HTR-8/SVneo (cell line): ENCODE measurements at places on chromosomes 6 and 20.

- DNase-seq, result no peak
These were observed 1024.3 kb upstream of the EPHA7 start for GRCh38 chr6:94443701-94444100.

- no peak for DNase-seq
These were observed 4.5 kb downstream of the PHF3 start for GRCh38 chr6:63640062-63640461.

- DNase-seq, result no peak
These were observed 40.8 kb upstream of the GFOD1 start for GRCh38 chr6:13528232-13528631.

GRCh38 chr6:151239603-151240035, at the start of gene AKAP12:
Gene AKAP12, plus strand, starts transcription at chr6:151239967. Its CDS starts 596 bp downstream, at chr6:151240563.
- DNase-seq, result no peak

DNA sequence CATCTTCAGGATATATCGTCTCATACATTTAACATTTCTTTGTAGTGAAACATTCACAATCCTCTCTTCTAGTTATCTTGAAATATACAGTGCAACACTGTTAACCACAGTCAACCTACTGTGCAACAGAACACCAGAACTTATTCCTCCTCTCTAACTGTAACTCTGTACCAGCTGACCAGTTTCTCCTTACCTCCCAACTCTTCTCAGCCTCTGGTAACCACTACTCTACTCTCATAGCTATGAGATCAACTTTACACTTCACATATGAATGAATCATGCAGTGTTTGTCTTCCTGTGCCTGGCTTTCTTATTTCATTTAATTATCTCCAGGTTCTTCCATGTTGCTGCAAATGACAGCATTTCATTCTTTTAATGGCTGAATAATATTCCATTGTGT, 337.6 kb downstream of the BTBD9 start:
- no peak for DNase-seq
